ENCODE measurements at places on chromosomes 2 and 18. TPM values are rescaled to one million over a fixed set of nuclear protein-coding genes. Genes with fewer than 3 reads are reported as not detected.

GRCh38 chr18:30920351-30920750 lies 122.2 kb downstream of the DSC3 start:
- no peak for DNase-seq

- no peak for DNase-seq
These were observed 25.8 kb downstream of the TCF23 start for GRCh38 chr2:27174638-27175037.

DNA sequence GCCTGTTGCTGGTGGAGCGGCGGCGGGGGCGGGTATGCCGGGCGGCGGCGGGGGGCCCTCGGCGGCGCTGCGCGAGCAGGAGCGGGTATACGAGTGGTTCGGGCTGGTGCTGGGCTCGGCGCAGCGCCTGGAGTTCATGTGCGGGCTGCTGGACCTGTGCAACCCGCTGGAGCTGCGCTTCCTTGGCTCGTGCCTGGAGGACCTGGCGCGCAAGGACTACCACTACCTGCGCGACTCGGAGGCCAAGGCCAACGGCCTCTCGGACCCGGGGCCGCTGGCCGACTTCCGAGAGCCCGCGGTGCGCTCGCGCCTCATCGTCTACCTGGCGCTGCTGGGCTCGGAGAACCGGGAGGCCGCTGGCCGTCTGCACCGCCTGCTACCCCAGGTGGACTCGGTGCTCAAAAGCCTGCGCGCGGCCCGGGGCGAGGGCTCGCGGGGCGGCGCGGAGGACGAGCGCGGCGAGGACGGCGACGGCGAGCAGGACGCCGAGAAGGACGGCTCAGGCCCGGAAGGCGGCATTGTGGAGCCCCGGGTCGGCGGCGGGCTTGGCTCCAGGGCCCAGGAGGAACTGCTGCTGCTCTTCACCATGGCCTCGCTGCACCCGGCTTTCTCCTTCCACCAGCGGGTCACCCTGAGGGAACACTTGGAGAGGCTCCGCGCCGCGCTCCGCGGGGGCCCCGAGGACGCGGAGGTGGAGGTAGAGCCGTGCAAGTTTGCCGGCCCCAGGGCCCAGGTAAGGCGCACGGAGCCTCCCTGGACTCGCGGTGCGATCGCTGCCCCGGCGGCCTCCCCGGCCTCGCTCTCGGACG lies 1.0 kb downstream of the ZCCHC2 start:
- DNase-seq = peak; percentile 85

DNA sequence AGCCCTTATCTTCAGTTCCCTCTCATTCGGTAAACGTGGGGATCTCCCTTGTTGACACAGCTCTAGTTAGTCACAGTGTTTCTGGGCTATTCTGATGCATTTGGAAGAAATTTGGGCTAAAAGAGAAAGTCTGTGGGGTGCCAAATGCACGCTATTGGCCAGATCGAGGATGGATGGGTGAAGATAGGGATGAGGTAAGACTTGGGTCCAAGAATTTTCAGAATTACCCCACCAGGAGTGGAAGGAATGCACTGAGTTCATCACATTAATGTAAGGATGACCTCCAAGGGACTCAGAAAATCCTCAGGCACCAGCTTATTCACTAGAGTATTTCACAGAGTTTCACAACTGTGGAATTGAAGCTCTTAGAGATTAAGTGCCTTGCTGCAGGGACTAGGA lies 49.3 kb downstream of the NRP2 start:
- no peak for DNase-seq

- DNase-seq = no peak
These were observed 127.0 kb downstream of the ANTXR1 start for GRCh38 chr2:69139778-69140670.

CLEC4F gene
- not detected for total RNA-seq

- DNase-seq = no peak
These were observed 93.1 kb downstream of the PIK3C3 start for GRCh38 chr18:42048158-42048557.

All from Karpas-422 (cell line).